CD4-positive, alpha-beta T cell treated with Interleukin-2 at 100 ng/mL for 4 hours (primary cell): ENCODE measurements at places on chromosomes 12 and 14.

DNA sequence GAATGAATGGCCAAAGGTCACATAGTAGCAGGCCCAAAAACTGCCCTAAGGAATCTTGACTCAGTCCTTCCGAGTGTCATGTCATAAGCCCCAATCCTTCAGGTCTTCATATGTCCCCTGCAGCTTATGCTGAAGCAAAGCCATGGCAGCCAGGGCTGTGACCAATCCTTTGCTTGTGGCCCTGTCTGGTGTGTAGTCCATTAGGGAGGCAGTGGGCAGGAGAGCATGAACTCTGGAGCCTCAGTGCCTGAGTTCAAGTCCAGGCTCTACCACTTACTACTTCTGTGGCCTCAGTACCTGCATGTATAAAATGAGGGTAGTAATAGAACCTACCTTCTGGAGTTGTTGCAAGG lies 20.3 kb downstream of the PLEKHG3 start:
- no peak for DNase-seq

DNA sequence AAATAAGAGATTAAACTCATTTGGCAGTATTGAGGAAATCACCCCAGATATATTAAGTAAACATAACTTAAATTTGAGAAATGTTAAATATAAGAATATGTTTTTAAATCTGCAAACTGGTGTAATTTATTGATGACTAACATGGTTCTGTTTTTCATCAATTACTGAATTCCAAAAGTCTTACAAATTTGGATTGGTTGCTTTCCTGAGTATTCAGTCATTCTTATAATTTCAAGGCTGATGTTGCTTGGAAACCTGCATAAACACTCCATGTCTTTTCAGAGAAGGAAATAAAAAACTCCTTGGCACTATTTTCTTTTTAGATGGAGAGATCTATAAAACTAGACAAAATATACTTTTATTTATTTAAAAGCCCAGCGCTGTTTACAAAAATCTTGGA lies 71.7 kb downstream of the NOVA1 start:
- no peak for DNase-seq

GRCh38 chr14:59510966-59511365 lies 26.6 kb downstream of the JKAMP start:
- no peak for DNase-seq

DNA sequence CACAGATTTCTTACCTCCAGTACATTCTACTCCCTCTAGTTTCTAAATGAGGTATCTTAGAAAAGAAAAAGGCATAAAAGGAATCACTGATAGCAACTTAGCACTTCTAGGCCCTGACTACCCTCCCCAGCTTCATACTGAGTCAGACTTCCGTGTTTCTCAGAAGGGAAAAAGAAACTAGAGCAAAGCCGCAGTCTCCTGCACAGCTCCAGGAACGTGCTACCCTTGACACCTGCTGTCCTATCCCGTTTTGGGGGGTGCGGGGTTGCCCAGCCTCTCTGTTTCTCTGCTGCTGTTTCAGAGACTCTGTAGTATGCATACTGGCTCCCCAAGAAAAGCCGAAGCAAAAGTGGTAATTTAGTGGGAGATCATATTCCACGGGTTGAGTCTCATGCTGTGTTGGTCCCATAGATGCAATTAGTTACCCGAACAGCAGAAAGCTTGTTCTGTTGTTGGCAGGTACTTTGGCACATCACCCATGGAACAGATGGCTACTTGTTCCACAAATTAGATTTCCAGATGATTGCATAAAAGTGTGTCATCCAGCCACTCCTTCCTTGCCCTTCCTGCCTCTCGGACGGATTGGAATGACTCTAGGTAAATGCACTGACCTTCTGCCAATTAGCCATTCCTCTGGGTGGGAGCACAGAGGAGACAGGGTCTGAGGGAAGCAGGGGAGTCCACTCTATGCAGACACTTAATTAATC lies 438.1 kb downstream of the FUT8 start:
- peak; percentile 94 for DNase-seq

GRCh38 chr12:26648584-26648983 lies 184.4 kb downstream of the ITPR2 start:
- no peak for DNase-seq

- no peak for DNase-seq
Observed at GRCh38 chr12:121942145-121942718, 23.8 kb downstream of the CFAP251 start.
